Activated CD8-positive, alpha-beta memory T cell treated with anti-CD3 and anti-CD28 coated beads for 4 hours (primary cell): ENCODE measurements at places on chromosomes 4 and X.

DNA sequence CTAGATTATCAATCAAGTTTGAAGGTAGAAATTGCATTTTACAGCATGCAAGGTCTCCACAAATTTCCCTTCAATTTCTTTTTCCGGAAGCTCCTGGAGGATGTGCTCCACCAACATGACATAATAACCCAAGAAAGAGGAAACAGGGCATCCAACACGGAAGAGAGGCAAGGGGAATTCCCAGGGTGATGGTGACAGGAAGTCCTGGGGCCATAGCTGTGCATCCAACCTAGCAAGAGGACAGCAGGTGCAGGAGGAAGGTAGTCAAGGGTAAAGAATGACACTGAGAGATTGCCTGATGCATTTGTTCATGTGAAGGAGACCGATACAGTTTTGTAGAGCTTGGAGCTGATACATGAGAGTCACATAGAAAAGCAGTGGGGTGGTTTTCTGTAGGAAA, 115.7 kb upstream of the LSM6 start:
- no peak for DNase-seq

DNA sequence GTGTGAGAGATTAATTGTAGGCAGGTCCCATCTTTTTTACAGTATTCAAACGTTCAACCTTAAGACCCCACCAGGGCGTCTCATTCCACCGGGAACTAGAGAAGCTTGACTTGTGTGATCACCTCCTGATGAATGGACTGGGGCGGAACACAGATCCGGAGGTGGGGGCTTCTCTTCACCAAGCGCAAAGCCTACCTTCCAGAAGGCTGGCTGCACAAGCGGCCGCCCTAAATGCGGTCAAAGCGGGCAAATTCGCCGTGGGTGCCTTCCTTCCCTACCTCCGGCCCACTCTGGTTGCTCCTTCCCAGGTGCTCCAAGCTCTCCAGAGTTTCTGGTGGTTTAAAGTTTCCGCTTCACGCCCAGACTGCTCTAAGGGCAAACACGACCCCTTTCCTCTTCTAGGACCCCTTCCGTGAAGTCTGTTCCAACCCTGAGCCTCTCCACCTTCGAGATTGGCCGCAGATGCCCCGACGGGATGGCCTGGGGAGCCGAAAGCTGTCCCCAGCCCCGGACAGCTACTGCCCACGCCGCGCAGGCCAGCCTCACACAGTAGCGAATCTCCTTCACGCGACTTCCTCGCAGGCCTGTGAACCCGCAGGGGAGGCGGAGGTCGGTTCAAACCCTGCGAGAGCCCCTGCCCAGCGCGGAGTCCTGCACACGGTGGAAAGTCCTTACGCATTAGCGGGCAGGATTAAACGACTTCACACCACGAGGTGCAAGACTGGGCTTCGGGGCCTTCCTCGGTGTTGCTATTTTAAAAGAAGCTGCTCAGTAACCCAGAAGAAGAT, 1.6 kb upstream of the WWC2 start:
- DNase-seq, result no peak

DNA sequence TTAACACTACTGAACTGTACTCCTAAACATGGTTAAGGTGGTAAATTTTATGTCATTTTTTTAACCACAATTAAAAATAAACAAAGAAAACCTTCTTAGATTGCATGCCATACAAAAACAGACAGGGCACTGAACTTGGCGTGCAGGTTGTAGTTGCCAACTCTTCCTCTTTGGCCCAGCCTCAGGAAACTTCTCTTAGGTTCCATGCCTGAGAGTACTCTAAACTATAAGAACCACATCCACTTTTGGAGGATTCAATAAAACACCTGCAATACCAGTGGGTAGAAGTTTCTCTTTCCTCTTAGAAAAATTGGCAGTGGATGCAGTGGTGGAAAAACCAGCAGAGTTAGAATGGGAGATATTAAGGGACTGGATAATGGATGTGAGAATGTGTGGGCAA, 103.4 kb downstream of the LUZP4 start:
- no peak for DNase-seq

GRCh38 chrX:70039758-70040157, 10.0 kb downstream of the AWAT2 start:
- no peak for DNase-seq

DNA sequence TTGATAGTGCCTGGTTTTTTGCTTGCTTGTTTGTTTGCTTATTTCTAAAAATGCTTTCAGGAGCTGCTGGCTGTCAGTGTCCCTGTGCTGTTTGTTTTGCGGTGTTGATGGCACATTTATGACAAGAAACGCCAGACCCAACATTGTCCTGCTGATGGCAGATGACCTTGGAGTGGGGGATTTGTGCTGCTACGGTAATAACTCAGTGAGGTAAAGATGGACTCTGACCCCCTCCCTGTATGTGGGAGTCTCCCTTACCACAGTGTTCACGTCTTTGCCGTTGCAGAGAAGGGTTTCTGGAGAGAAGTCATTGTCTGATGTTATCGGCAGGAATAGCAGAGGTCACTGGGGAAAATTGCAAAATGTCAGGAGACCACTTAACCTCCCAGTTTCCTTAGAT, at the start of gene ARSH:
ARSH (plus strand) TSS at position 52 of the 400 bp plus-strand sequence; CDS start at position 119, 67 bp downstream.
- no peak for DNase-seq

- no peak for DNase-seq
Observed at GRCh38 chrX:34487364-34487763, 169.7 kb downstream of the TMEM47 start.

GRCh38 chr4:25051534-25051933, 20.8 kb upstream of the LGI2 start:
- no peak for DNase-seq

- no peak for DNase-seq
Observed at GRCh38 chr4:42637867-42638266, 19.0 kb downstream of the ATP8A1 start.

DNA sequence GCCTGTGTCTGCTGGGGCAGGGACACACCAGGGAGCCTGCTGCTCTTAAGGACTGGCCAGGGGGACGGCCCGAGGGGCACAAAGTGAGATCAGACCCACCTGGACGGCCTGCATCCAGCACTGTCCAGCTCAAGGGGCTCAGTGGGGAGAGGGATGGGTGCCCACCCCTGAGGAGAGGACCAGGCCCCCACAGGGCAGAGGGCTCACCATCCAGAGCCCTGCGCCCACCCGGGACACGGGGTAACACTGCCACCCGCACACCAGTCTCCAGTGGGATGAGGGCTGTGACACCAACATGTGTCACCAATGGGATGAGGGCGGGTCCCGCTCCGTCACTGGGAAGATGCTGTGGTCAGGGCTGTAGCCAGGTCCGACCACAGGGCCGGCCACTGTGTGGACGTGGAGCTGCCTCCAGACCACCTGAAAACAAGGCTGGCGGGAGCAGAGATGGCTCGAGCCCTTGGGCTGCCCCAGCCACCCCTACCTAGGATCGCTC, 13.2 kb downstream of the DGKQ start:
- no peak for DNase-seq

GRCh38 chr4:169132561-169133305, 122.7 kb upstream of the CBR4 start:
- DNase-seq, result no peak
